ENCODE measurements at places on chromosomes 2 and 18.
A peak's percentile ranks its signal among the peaks of the same experiment; 100 is the strongest.

GRCh38 chr2:171160119-171160955 is at the start of gene TLK1:
Gene TLK1, minus strand, starts transcription at chr2:171160893. Its CDS starts 465 bp downstream, at chr2:171160428.
- peak; percentile 90 for DNase-seq

GRCh38 chr2:208984376-208985090 is 439.3 kb upstream of the MAP2 start:
- DNase-seq = no peak

- peak; percentile 72 for DNase-seq
Observed at GRCh38 chr2:235135990-235136561, 184.3 kb downstream of the SH3BP4 start.

DNA sequence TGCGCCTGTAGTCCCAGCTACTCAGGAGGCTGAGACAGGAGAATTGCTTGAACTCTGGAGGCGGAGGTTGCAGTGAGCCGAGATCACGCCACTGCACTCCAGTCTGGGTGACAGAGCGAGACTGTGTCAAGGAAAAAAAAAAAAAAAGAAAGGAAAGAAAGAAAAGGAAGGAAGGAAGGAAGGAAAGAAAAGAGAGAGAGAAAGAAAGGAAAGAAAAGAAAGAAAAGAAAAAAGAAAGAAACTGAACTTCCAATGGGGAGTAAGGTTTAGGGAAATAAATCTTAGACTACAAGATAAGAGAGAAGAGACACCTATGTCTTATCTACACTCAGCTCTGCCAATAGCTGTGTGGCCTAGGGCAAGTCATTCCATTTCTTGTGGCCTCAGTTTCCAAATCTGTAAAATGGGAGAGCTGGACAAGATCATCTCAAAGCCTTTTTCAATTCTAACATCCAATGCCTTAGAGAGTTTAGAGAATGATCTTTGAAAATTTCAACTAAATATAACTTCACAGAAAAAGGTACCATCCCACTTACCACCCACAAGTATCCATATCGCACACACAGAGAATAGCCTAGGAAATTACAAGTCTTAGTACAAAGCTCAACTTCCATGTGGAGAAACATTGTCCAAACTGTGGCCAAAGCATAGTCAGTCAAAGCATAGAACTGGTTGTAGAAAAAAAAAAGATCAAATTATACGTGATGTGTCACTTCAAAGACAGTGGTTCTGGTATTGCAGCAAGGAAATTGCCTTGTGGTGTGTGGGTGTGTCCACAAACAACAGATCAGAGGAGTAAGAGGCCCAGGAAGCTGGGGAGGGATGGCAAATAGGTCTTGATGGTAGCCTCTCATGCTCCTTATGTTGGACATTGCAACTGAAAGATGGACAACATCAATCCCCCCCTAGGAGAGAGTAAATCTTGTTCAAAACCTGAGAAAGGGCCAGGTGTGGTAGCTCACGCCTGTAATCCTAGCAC is 42.4 kb downstream of the SLC14A2 start:
- DNase-seq = peak; percentile 63

GRCh38 chr18:59054496-59055287 is 85.0 kb upstream of the SEC11C start:
- DNase-seq = no peak

DNA sequence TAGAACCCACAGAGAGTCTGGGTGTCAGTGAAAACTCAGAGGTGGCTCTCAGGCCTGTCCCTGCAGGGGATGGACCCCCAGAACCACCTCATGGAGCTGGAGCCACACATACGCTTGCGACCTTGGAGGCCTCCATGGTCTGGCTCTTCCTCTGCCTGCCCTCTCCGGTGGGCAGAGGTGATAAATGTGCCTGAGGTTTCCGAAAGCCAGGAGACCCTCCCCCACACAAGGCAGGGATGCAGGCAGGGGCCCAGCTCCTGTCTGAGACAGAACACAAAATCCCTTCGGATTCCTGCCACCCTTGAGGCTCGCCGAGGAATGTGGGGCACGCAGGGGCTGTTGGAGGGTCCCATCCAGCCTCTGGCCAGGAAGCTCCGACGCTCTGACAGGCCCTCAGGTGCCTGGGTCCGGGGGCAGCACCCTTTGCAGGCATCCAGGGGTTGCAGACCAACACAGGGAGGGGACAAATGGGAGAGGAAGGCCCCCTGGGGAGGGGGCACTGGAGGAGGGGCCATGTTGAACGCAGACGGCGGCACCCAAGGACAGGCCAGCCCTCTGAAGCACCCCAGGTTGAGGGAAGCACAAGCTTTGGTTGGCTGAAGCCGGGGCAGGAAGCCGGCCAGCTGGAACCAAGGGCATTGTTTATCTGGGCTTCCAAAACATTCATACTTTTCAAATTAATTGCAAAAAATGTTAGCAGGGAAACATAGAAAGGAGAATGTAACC is 4.1 kb upstream of the SNED1 start:
- no peak for DNase-seq

DNA sequence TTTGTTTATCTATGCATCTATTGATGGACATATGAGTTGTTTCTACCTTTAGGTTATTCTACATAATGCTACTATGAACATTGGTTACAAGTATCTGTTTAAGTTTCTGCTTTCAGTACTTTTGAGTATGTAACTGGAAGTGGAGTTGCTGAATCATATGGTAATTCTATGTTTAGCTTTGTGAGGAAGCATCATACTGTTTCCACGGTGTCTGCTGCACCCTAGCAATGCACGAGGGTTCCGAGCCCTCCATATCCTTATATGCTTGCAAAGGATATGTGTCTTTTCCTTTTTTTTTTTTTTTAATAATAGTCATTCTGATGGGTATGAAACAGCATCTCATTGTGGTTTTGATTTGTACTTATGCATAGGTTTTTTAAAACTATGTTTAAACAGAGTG is 83.7 kb downstream of the FMNL2 start:
- peak; percentile 44 for DNase-seq

DNA sequence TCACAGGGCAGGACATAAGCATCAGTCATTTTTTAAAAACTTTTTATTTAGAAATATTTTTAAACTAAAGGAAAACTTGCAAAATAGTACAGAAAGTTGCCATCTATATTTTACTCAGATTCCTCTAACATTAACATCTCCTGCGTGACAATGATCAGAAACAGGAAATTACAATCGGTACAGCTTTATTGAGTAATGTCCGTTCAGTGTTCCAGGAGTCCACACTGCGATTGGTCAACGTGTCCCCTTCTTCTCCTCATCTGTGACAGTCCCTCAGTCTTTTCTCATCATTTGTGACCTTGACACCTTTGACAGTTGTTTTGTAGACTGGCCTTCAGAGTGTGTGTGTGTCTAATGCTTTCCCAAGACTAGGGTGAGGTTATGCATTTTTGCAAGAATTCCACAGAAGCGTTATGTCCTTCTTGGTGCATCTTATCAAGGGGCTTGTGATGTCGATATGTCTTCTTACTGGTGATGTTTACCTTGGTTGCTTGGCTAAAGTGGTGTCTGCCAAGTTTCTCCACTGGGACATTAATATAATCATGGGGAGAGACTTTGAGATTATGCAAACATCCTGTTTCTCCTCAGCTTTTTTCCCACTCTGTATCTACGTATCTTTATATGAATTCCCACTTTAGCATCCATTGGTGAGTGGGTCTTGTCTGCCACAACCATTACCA is 21.4 kb upstream of the TMEM177 start:
- peak; percentile 31 for DNase-seq

DNA sequence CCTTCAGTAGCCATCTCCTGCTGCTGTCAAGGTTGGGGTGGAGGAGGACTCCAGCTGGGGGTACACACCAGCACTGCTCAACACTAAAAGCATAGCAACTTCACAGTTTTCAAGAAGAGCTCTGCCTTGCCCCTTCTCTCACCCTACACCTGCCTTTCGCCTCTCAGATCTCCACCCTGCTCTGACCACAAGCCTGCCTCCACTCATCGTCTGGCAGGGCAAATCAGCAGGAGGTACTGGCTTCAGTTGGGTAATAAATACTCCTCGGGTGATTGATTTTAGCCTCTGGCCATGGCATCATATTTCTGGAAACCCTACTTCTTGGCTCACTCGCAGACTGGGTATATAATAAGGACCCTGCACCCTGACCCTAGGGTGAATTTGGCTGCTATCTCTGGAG is 3.1 kb upstream of the PRKAG3 start:
- no peak for DNase-seq

DNA sequence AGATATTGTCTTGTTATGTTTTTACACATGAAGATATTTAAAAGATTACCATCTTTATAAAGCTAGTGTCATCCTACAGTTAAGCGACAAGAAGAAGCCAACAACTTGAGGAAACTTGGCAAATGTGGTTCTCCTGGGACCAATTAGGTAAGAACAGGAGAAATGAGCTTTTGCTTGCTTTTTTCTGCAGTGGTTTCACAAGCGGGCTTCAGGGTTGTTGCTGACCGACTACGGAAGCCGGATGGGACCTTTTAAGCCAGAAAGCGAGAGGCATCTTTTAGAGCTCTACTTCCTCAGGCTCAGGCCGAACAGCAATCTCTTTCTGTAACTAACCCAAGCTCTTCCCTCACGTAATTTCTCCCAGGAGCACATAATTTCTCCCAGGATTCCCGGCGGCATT is 256.5 kb downstream of the CNTNAP5 start:
- no peak for DNase-seq

DNA sequence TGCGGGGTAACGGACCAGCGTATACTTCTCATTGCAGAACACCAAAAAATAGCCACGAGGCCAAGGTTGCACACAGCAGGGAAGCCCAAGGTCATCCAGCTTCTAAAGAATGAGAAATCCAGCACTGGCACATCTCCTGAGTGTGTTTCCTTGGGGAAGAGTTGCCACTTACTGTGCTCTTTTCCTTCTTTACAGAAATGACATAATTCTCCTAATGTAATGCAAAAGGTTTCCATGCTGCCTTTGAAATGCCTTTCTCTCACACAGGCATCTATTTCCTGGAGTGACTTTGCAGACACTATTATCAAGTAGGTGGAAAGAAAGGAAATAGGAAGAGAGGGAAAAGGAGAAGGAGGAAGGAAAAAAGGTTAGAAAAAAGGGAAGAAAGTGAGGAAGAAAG is 862.1 kb upstream of the CELF4 start:
- no peak for DNase-seq

- DNase-seq = no peak
Observed at GRCh38 chr18:57863706-57864105, 60.6 kb upstream of the ATP8B1 start.

DNA sequence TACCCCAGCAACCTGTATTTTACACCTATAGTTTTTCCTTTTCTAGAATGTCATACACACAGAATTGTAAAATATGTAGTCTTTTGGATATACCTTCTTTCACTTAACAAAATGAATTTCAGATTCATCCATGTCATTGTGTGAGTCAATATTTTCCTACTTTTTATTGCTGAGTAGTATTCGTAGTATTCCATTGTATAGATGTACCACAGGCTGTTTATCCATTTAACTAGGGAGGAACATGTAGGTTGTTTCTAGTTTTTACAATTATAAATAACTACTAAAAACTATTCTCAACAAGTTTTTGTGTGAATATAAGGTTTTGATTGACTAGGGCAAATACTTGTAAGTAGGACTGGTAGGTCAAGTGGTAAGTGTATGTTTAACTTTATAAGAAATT is 187.4 kb downstream of the ACOXL start:
- no peak for DNase-seq

- DNase-seq = peak; percentile 31
Observed at GRCh38 chr2:96437512-96437911, 67.6 kb downstream of the NEURL3 start.

DNA sequence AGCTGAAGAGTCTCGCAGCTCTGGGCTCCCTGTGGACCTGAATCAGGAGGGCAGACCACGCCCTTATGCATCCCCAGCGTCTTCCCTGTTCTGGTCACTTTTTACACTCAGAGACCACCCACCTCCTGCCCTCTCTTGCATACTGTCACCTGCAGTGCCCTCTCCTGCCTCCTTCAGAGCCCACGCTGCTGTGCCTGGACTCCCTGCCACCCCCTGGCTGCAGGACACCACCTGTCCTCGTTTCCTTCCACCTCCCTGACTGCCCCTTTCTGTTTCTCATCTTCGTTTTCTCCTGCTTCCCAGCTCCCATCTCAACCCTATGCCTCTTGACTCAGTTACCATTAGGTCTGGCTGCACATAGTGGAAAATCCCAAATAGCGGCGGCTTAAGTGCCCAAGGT is 9.2 kb upstream of the INHBB start:
- DNase-seq = no peak

DNA sequence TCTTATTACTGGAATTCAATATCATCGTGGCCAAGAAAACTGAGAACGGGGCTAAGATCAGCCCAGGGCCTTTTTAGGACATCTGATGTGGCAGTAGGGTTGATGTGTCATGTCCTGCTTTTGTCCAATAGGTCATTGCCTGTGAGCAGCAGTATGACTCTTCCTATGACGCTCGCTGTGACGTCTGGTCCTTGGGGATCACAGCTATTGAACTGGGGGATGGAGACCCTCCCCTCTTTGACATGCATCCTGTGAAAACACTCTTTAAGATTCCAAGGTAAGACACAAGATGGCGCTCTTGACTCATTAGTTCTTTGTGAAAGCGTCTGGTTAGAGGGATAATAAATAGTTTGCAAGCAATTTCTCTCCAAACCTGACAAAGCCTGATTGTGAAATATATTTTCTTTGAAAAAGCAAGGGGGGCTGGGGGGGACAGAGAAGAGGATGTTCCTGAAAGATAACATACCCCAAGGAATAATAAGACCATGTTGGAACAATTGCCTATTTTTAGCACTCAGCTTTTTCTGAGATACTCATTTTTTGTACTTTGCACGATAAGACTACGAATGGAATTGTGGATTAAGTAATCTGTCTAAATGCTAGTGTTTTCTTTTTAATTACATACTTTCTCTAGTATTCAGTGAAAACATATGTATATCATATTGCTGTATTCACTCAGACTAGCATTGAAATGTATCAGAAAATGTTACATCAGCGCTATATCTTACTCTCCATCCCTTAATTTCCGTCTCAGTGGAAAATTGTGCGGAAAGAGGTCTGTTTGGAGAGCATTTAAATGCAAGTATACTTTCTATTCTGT is 58.1 kb downstream of the MYO3B start:
- DNase-seq = peak; percentile 79

DNA sequence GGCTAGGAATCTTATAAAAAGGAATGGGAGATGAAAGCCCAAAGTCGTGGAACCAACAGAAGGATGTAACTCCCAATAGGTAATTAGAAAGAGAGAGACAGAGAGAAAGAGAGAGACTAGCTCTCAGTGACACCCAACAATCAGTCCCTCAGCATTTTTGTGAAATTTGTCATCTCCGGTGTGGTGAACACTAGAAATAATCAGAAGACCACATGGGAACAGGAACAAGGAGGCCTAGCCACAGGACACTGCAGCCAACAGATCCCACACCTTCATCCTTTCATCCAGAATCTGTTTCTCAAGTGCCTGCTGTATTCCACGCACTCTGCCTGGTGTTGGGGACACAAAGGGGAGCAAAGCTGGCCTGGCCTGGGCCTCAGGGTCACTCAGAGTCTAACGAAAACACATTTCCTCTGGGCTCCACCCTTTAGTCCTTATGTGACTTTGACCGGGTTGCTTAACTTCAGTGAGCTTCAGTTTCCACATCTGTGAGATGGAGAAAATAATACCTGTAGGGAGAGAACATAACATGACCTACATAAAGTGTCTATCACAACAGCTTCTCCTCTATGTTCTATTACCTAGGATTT is 53.1 kb downstream of the EHD3 start:
- peak; percentile 5 for DNase-seq

Measured in hematopoietic multipotent progenitor cell treated with erythropoietin and hydrocortisone succinate and interleukin-3 and kit ligand, for 4 days (in vitro differentiated cells).